ENCODE measurements at places on chromosomes 2 and 18.

- no peak for DNase-seq
These were observed 300.8 kb upstream of the SOX11 start for GRCh38 chr2:5391362-5391761.

DNA sequence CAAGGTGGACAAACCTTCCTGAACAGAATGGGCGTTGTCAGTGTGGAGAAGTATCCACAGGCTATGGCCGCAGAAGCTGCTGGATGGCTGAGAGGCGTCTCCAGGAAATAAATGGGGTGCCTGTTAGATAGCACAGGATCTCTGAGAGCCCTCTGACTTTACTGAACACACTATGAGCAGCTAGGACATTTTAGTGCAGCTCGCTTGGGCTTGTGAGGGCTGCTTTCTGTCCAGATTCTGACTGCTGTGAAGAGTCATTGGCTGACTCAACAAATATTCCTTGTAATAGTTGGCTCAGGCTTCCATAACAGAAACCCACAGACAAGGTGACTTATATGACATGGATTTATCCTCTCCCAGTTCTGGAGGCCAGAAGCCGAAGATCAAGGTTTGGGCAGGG is 100.2 kb upstream of the SNTG2 start:
- DNase-seq = no peak

GRCh38 chr2:219851169-219851568 is 223.7 kb downstream of the SLC4A3 start:
- no peak for DNase-seq

- DNase-seq = no peak
These were observed 14.1 kb upstream of the CNNM3 start for GRCh38 chr2:96801786-96802595.

DNA sequence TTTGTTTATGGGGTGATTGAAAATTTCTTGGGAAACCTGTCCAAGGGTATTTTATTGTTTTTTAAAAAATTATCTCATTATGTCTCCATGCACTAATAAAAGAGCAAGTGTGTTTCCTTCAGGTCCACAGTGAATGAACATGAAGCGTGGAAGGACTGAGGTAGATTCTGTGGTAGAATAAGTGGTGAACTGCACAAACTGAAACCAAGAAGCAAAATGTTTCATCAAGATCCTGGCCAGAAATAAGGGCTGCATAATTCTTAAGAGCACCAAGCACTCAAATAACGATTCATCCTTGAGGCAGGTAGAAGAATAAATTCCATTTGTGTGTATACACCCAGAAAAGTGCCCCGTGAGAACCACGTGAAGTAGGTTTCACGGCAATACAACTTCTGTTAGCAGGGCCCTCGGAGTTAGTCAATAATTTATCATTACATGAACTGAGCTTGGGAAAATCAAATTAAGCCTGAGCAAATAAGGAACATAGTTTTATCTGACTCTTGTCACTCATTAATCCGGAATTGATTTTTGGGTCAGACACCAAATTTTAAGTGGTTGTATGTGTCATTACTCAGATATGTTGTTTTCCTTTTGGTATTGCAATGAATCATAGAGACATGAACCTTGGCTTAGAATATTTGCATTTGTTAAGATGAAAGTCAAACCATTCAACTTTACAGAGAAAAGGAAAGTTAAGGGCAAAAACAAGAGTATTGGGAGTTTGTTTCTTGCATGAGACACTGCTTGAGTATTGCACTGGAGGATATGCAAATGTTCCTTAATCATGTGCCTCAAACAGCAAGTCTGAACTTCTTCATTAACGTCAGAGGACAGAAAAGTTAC is 472.6 kb upstream of the NETO1 start:
- no peak for DNase-seq

- DNase-seq = no peak
These were observed 44.5 kb upstream of the TMEM247 start for GRCh38 chr2:46434851-46435273.

DNA sequence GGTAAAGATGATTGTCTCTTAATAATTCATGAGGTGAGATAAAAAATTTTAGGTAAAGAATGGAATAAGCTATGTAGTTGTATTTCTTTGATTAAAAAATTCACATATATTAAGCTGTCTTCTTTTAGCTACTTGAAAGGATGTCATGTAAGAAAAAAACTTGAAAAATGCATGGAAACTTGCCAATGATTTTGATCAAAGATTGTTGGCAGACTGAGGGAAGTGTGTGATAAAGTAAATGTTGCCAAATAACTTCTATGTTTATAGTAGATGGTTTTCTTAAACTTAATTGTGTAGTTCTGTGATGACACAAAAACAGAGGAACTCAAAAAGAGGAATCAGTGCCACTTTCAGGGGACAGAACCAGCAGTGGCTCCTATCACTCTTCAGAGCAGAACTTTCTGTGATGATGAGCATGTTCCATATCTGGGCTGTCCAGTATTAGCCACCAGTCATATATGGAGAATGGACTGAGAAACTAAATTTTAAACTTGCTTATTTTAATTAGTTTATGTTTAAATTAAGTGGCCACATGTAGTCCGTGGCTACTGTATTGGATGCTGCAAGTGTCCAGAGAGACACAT is 51.9 kb upstream of the SLC38A11 start:
- DNase-seq = no peak

DNA sequence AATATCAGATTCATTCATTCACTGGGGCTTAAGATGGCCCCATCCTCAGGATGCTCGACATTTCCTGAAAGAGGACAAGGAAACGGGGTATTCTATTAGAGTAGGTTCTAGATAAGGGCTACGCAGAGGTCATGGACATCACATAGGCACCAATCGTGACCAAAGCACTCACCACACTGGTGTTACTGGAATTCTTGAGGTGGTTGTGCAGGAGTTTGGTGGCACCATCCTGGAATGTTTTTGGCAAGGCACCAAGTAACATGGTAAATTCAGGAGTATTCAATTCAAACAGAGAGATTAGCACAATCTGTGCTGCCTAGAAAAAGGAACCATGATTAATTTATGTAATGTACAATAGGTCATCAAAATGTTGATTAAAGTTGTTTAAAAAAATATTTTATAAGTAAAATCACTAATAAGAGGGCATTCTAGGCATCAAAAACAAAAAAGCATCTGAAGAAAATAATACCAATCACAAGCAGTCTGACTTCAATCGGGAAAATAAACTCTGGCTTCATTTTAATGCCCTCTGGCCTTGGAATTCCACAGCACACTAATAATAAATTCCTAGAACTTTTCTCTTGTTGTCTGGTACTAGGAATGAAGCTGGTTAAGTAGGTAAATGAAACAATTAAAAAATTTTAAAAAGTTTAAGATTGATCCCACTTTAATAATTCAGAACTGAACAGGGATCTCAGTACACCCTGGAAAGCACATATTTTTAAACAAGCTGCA is 102.8 kb upstream of the TFCP2L1 start:
- no peak for DNase-seq

GRCh38 chr2:194332799-194333490 is 1324.1 kb upstream of the SLC39A10 start:
- DNase-seq = no peak

DNA sequence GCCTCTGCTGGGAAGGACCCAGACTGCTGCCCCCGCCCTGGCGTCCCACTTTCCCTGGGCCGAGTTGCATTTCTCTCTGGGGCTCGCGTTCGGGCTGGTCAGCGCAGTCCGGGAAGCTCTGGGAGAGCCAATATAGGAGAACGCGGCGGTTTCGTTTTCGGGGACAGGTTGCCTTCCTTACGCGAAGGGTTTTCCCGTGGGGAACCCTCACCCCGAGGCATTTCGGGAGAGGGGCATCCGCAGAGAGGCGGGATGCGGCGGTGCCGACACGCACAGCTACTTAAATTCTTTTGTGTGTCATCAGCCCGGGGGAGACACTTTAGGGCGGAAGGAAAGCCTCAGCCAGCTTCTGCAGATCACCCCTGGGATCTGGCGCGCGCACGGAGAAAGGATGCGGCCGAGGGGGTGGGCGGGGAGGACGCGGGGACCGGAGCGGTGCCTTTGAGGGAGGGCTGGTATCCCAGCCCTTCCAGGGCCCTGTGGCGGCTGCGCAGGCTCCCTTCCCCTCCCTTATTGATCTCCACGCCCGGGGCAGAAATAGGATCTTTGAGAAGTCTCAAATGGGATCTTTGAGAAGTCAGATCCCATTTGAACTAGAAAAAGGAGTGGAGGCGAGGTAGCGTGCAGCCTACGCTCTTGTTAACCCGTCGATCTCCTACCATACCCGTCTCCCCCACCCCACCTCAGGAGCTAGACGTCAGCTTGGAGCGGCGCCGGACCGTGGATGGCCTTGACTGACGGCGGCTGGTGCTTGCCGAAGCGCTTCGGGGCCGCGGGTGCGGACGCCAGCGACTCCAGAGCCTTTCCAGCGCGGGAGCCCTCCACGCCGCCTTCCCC is 1.2 kb downstream of the GATA6 start:
- DNase-seq = no peak

- DNase-seq = no peak
These were observed 48.4 kb upstream of the FRZB start for GRCh38 chr2:182914852-182915251.

- DNase-seq = no peak
These were observed 99.3 kb downstream of the STK39 start for GRCh38 chr2:168147830-168148794.

GRCh38 chr2:227828477-227828912 is 14.9 kb downstream of the CCL20 start:
- DNase-seq = no peak

DNA sequence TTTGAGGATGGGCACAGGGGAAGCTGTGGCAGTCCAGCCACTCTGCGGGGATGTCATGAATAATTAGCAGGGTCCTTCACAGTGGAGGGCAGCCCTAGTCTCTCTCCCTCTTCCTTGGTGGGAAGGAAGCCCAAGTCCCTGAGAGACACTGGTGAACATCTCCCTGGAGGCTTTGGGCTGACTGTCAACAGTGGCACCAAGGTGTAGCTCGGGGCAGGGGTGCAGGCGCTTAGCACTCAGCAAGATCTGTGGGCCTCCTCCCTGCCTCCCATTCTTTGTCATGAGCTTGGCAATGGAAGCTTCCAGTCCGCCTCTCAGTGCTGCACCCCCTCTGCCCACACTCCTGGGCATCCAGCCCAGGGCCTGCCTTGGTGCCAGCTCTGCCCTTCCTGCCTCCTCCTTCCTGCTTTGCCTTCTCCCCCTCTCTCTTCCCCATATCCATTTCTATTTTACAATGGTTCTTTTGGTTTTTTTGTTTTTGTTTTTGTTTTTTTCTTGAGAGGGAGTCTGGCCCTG is 59.4 kb downstream of the STEAP3 start:
- DNase-seq = no peak

GRCh38 chr2:182831101-182831500 is 35.3 kb downstream of the FRZB start:
- DNase-seq = no peak

GRCh38 chr2:24972315-24972961 is 683 bp upstream of the DNAJC27 start:
- peak; percentile 9 for DNase-seq

GRCh38 chr2:174722942-174723592 is 41.2 kb downstream of the CHRNA1 start:
- DNase-seq = no peak

DNA sequence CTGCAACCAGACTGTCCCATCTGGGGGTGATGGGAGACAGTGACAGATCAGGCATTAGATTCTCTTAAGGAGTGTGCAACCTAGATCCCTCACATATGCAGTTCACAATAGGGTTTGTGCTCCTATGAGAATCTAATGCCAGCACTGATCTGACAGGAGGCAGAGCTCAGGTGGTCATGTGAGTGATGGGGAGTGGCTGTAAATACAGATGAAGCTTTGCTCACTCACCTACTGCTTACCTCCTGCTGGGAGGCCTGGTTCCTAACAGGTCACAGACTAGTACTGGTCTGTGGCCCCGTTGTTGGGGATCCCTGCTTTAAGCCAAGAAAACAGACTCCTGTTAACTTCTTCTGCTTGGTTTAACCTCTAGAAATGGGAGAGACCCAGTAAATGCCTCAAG is 3.2 kb downstream of the CYP27A1 start:
- DNase-seq = no peak

GRCh38 chr2:195521589-195521988 is 135.4 kb upstream of the SLC39A10 start:
- no peak for DNase-seq

DNA sequence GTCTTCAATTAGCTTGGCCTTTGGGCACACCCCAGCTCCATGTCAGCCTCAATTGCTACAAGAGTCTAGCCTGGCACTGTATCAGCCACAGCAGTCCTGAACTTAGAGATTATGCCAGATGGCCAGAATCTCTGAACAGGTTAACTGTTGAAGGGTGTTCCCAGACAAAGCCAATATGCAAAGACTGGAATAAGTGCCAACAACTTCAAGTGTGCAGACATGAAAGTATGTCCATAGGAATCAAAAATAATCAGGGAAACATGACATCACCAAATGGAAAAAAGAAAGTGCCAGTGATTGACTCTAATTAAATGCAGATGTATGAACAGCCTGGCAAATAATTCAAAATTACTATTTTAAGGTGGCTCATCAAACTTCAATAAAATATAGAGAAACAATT is 98.5 kb upstream of the DOCK10 start:
- no peak for DNase-seq

GRCh38 chr2:129934044-129934822 is 45.2 kb upstream of the RAB6C start:
- DNase-seq = no peak

DNA sequence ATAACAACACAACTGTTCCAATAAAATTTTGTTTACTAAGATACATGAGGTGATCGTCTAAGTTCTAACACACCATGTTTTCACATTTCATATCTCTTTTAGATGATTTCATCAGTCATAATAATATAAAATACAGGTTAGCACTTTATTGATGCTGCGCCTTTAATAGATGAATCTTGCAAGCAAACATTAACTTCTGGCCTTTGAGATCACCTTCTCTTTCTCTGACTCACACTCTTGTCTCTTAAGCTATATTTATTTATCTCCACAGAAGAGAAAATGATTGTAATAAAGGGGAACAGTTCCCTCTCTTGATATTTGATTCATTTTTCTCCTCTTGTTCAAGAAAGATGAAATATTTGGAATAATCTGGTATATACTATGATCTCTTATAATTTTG is 603.3 kb upstream of the POU3F3 start:
- no peak for DNase-seq

GRCh38 chr2:150034665-150035064 is 447.1 kb upstream of the MMADHC start:
- no peak for DNase-seq

All from stimulated activated CD4-positive, alpha-beta T cell treated with anti-CD3 and anti-CD28 coated beads, TNF-alpha, amount 100 ng/mL, for 4 hours (primary cell).